ENCODE measurements at places on chromosomes 1 and 21. TPM values are rescaled to one million over a fixed set of nuclear protein-coding genes. Genes with fewer than 3 reads are reported as not detected.

GRCh38 chr1:193951984-193952383, 765.6 kb upstream of the B3GALT2 start:
- no peak for DNase-seq

GRCh38 chr1:157151506-157151905, 13.3 kb upstream of the ETV3 start:
- DNase-seq, result no peak

GRCh38 chr1:93822730-93823425, 56.1 kb downstream of the DNTTIP2 start:
- DNase-seq, result no peak

DNA sequence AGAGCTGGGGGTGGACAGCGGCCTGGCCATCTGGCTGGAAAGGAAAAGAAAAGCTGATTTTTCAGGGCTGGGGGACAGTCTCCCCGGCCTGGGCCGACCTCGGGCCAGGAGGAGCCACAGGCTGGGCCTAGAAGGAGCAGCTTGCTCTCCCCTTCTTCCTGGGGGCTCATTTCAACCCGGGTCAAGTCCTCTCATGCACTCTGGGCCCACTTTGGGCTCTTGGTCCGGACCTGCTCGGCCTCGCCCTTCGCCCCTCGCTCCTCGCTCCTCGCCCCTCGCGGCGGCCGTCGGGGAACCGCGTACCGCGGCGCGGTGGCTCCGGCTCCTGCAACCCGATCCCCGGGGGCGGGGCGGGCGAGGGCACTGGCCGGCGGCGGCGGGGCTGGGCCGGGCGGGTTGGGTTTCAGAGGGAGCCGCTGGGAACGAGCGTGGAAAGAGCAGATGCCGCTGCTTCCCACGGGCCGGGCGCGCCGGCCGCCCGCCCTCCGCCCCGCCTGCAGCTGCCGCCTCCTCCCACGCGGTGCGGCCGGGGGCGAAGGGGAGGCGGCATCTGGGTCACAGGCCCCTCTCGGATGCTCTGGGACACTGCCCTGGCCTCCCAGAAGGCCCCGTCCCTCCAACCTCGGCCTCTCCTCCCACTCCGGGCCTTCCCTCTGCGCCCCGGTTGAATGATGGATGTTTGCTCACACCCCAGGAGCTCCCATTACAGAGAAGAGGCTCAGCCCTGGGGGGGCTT, 6.6 kb downstream of the HEYL start:
- DNase-seq, result no peak

DNA sequence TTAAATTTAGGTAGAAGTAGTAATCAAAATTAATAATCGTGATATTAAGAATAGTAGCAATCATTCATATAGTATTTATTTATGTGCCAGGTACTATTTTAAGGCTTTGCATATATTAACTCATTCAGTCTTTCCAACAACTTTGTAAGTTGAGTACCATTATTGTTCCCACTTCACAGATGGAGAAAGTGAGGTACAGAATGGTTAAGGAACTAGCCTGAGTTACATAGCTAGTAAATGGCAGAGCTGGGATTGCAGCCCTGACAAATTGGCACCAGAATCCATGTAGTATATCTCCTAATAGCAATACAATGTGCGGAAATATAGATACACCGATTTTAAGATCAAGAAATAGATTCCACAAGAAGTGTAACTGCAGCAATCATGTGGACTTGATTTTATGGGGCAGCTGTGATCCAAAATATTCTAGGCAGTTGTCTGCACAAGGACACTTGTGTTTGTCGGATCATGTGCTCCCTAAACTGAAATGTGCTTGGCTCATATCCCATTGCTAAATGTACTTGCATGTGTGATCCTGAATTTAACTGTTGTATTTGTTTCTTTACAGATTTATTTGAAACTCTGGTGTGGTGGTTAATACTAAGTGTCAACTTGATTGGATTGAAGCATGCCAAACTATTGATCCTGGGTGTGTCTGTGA, 5.8 kb upstream of the GTF2B start:
- DNase-seq, result no peak

DNA sequence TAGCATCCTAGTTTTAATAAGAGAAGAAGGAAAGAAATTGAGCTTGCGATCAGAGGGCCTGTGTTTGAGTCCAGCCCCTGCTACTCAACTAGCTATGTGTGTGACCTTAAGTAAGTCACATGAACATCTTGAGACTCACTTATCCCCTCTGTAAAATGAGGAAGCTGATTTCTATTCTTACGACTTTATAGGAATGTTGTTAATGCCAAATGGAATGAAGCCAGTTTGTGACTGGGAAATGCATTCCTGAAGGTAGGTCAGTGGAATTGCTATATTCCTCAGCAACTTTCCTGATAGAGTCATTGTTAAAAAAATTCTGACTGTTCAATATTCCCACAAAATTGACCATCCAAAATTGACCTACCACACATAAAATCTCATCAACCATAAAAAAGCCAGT, 14.9 kb downstream of the FASLG start:
- no peak for DNase-seq

GRCh38 chr1:7425771-7426170, 345.3 kb upstream of the VAMP3 start:
- no peak for DNase-seq

- no peak for DNase-seq
These were observed 60.2 kb upstream of the PBX1 start for GRCh38 chr1:164498792-164499191.

DNA sequence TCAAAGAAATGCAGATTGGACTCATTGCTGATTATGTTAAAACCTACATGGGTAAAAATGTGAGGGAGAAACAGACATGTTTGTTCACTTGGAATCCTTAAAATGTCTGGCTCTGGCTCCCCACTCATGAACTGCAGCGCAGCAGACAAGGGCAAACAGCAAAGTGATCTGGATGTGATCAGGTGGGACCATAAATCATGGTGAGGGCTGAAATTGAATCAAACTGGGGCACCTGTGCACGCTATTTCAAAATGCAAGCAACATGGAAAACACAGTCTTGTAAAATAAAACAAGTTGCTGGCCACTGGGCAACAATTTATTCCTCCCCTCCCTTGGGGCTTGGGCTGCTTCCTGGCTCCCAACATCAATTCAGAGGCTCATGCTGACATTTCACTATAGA, 373.4 kb downstream of the SEC16B start:
- DNase-seq, result no peak

DNA sequence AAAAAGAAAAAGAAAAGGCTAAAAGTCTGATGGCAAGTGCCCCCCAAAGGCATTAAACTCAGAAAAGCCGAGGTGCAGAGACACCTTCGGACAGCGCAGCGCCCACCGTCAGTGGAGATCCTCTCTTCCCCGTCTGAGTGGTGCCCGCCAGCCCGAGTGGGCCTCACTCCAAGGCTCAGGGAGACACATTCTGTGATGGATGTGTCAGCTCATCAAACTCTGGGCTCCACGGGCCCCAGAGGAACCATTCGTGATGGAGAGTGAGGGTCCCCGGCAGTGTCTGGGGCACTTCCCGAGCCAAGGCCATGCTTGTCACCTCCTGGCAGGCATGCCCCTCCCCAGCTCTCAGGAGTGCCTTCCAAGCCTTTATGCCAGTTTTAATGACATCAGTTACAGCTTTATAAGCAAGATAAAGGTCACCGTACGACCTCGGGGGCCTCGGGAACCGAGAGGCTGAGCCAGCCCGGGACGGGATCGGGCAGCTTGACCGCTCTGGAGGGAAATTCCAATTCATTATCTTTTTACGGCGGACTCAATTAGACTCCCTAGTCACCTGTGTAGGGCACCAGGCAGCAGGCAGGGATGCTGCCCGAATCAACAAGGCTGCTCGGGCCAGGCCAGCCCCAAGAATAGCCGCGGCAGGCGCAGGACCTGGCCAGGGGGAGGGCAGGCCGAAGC, 49.5 kb downstream of the MORN1 start:
- DNase-seq, result no peak

GRCh38 chr1:180084867-180085266, 69.8 kb upstream of the QSOX1 start:
- DNase-seq, result no peak

DNA sequence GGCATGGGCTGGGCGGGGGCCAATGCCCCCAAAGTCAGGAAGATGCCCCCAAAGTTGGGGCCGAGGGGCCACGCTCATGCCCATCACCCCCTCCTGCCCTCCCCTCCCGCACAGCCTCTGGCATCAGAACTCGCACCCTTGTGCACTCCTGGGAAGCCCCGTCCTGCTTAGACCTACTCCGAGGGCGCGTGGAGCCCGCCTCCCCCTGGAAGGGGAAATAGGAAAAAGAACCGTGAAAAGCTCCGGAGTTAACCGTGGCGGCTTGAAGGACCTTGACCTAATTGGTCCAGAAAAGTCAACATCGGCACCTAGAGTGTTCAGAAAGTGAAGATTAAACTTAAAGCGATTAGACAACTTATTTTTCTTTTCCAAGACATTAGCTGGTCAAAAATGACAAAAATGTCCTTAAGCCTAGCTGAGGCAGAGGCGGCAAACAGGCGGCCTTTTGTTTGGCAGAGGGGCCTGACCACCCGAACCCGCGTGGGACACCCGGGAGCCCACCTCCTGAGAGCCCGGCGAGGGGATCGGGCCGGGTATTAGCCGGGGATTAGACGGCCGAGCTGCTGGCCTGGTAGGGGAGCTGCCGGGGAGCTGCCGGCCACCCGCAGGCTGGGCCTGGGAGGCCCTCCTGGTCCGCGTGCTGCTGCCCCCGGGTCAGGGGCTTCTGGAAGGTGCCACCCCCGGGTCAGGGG, 65.5 kb downstream of the PRDM16 start:
- no peak for DNase-seq

DNA sequence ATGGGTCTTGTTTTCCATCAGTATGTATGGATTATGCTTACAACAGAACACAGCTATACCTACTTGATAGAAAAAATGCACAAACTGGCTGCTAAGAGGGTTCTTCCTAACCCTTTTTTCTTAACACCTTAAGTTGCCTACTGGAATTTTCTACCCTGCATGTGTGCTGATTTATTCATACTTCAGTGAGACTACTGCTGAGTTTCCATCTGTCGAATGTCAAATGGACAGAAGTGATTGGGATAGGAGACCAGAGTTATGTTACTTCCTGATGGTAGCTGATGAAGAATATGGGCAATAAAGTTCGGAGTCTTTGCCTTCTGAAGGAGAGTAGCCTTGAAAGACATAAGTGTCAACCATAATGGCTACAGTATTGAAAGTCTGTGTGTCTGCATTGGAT, 6.5 kb upstream of the DNM3 start:
- DNase-seq, result no peak

- DNase-seq, result no peak
These were observed 10.2 kb downstream of the SMAP2 start for GRCh38 chr1:40383488-40384412.

GRCh38 chr1:15345705-15346345, 63.9 kb upstream of the EFHD2 start:
- peak; percentile 59 for DNase-seq

- DNase-seq, result no peak
These were observed 49.0 kb upstream of the SCAF4 start for GRCh38 chr21:31780944-31781343.

DNA sequence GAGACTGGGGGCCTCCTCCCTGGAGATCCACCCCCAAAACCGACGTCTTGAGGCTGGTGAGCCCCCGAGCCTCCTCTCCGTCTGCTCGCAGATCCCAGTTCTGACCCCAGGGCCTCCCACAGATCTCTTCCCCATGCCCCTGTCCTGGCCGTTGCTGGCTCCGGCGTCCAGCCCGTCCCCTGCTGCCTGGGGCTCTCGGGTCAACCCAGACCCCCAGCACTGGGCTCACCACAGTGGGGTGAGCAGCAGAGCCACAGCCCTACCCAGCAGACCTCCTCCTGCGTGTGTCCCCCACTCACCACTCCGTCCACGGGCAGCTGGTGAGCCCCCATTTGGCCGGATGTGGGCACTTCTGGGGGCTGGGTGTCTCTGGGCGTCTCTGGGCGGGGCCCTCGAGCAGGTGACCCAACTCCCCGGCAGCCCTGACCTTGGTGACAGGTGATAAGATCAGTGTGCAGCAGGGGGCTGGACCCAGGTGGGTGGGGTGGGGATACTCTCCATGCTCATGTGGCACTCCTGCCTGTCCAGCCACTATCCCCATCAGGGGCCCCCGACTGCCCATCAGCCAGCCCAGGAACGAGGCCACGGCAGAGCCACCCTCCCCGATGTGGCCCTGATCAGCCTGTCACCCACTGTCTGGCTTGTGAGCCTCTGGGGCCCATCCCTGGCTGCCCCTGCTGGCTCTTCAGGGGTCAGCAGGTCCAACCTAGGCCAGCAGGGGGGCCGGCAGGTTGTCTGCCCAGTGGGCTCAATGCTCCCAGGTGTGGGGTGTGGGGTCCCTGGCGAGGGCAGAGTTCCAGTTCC, 709 bp downstream of the TNFRSF14 start:
- DNase-seq, result peak; percentile 53

DNA sequence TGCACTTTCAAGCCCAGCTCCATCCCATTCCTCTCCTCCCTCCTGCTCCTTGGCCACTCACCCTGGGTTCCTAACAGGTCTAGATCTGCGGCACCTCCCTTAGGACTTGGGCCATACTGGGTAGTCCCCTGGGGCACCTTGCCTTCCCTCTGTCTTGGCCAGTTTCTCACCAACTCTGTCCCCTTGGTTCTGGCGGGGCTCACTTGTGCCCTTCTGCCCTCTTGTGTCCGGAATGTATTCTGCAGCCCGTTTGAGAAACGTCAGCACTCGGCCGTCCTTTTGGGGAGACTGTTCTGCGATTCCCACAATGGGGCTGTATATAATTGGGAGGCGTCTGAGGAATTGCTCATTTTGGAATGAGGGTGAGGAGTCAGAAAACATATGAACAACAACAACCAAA, 162.4 kb downstream of the ZSCAN20 start:
- peak; percentile 29 for DNase-seq

DNA sequence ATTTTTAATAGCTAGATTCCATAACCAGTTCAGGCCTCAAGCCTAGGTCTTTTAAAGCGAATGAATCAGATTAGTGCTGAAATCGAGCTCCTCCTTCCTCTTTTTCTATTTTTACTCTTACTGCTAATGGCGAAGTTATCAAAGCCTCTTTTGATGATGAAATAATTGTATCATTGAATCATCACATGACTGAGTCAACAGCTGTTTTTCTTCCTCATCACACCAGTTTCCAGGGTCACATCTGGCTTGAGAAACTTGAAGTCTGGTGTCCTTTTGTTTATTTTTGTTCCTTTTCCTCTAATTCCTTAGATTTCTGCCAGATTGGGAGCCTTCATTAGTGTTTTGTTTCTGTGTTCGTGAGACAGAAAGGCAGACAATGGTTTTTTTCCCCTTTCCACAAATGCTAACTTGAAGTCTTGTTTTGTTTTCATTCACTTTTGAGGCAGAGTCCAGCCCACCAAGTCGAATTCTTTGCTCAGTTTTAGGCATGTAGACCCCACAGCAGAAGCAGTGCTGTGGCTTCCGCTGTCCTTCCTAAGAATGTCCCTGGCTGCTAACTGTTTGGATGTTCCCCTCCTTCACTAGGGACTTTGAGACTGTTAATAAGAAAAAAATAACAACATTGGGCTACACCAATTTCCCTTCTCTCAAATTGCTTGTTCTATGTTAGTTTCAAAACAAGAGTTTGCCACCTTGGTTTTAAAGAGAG, 51.9 kb upstream of the FMOD start:
- no peak for DNase-seq

- DNase-seq, result no peak
These were observed 29.5 kb downstream of the PLPPR5 start for GRCh38 chr1:98975113-98975512.

GRCh38 chr1:241934201-241934848, 23.2 kb upstream of the BECN2 start:
- no peak for DNase-seq

Gene NR0B2
- total RNA-seq, result not detected

Gene GPATCH3
- 14.0 TPM for total RNA-seq

Gene SOX13
- total RNA-seq, result 1.3 TPM

Gene ECM1
- total RNA-seq, result 1.2 TPM

Gene PPP1R12B
- 20.2 TPM for total RNA-seq

Gene FALEC
- not detected for total RNA-seq

Gene UMODL1
- total RNA-seq, result 0.10 TPM

Gene XCL1
- 0.15 TPM for total RNA-seq

Gene TMPRSS15
- not detected for total RNA-seq

Gene PRKAB2
- total RNA-seq, result 10.3 TPM

Gene LPAR3
- 1.3 TPM for total RNA-seq

Gene RGS18
- total RNA-seq, result 0.15 TPM

All from activated CD4-positive, alpha-beta T cell treated with anti-CD3 and anti-CD28 coated beads, Interleukin-2, amount 10 ng/mL, durations not matched to agents 7 days and 5 days (primary cell).